Activated CD4-positive, CD25-positive, alpha-beta regulatory T cell treated with anti-CD3 and anti-CD28 coated beads, Interleukin-2, amount 50 U/mL, for 72 hours (primary cell): ENCODE measurements at places on chromosomes 4 and X.
A peak's percentile ranks its signal among the peaks of the same experiment; 100 is the strongest.

DNA sequence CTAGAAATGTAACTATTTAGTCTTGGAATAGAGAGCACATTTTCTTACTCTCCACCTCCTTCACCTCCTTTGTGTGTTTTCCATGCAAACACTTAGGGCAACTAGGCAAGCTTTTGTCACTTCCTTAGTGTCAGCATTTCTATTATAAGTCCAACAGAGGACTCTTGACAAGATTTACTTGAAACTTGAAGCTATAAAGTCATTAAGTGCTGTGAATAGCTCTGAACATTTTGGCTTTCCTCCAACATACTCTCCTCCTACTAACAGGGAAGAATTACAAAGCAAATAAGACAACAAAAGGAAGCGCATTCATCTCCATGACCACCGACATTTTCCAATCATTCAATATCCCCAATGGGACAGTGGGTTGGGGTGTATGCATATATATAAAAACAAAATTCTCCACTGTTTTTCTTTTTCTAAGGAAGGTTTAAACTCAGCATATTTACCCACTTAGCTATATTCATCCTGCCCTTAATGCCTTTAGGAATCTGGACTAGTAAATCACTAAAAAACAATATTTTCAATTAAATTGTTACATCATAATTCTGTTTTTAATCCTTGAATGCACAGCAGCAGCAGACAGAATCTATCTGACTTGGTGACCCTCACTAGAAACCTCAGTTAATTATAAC lies 264.6 kb downstream of the SNCA start:
- no peak for DNase-seq

DNA sequence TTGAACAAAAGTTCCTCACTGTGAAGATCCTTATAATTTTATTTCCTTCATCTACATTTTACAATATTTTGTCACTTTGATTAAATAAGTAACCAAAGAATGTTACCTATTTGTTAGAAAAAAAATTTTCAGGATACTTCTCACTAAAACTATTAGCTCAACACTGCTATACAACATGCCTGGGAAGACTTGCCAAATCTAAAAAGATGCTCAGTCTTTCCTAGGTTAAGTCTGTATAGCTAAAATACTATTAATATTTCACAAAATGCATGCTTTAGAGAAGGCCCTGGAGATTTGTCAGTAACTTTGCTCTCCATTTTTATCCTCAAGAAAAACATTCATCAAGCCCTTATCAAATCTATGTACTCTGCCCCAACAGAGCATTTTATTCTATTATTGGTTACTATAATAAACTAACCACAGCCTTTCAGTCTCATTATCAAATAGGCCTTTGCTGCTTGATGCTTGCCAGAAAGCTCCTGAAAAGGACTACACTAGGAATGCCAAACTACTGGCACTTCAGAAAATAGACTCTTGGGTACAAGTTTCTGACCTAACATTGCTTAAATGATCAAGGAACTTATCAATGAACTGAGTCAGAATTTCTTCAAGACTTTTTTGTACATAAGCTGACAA lies 17.7 kb downstream of the NEK1 start:
- DNase-seq: no peak

GRCh38 chr4:25367004-25367621 lies 9.9 kb upstream of the ANAPC4 start:
- DNase-seq: no peak

- no peak for DNase-seq
Measured at GRCh38 chr4:98794565-98795205, 134.2 kb downstream of the EIF4E start.

DNA sequence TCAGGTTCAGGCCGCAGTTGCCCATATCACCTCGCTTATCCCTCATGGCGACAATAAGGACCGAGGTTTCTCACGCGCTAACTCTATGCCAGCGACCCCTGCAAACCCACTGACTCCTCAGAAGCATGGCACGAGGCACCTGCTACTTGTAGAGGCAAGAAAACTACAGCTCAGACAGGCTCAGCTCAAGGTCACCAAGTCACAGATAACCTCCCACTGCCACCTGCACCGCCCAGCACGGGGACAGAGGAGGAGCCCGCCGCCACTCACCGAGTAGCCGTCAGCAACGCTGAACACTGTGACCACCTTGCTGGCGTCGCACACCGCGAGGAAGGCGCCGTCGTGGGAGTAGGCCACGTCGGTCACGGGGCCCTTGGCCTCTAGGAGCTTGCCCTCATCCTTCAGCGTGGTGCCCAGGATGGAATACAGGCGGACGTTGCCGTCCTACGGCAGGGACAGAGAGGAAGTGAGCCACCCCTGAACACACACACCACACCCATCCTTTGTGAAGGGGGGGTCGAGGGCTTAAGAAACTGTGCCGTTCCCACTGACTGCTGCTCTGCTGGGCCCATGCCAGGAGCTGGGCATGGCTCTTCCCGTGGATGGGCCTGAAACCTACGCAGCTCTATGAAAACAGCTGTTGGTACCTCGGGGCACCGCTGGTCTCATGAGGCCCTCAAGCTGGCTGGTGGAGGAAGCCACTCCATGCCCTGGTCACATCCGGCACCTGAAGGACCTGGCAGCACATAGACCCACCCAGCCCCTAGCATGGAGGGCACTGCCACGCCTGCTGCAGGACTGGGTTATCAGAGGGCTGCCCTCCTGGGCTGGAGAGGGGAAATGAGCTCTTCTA lies 38.9 kb downstream of the WDR1 start:
- DNase-seq: peak; percentile 30

DNA sequence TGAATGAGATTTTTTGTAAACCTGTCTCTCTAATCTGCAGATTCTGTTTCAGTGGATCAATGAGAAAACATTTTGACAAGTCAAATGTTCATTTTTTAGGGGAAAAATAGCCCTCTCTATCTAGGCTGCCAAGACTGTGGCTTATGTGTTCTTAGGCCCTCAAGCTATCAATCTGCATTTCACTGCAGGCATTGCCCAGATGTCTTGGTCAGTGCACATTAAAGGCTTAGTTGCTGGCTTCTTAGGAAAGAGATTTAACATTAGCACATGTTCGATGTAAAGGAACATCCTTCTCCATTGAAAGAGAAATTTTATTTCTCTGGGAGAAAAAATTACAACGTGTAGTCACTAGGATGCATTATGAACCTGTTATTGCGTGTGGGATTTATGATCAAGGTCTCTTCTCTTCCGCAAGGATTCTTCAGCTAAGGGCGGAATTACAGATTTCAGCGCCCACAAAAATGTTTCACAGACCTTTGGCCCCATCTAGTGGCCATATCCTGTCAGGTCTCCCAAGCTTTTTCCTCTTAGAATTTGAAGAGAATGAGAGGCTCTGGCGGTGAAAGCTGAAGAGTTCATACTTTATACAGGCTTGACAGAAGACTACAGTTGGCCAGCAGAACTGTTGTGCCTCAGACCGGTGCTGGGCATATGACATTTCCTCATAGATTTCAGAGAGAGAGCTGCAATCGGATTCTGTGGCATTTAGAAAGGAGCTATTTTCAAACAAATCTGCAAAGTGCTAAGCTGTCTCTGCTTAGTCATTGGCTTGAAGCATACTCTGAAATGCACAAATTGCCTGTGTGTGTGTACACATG lies 144.6 kb upstream of the NOCT start:
- DNase-seq: peak; percentile 38

DNA sequence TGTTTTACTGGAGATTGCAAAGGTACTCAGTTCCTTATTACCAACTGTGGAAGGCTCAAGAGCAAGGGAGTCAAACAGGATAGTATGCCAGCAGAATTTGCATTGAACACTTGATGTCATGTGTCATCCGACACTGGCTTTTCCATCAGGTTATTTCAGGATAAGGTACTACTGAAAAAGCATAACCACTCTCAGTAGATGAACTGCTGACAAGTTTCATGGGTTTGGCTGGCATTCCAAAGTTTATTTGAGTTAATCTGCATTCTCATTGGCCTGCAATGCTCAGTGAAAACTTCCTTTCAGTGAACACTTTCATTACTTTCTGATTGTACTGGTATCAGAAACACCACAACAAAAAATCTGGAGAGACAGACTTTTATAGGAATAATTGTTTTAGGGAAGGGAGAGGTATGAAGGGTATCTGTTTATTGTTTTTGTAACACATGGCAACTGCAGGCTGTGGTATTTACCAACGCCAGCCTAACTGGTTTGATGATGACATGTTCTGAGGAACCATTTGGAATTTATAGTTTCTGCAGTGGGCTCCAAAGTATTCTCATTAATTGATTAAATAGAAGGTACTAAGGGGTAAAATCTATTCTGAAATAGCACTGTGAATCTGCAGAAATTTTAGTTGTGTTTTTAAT lies 345.7 kb upstream of the NR3C2 start:
- no peak for DNase-seq

DNA sequence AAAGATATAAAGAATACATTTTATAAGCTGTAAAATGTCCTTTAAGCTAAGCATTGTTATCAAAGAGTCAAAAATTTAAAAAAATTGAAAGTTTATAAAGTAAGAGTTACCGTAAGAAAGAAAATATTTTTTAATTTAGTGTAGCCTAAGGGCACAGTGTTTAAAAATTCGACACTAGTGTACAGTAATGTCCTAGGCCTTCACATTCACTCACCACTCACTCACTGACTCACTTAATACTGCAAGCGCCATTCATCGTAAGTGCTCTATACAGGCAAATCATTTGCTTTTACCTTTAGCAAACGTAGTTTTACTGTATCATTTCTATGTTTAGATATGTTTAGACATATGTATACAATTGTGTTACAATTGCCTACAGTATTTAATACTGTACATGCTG lies 20.2 kb downstream of the GLRA3 start:
- no peak for DNase-seq

- no peak for DNase-seq
Measured at GRCh38 chrX:11108253-11108941, 2.7 kb upstream of the HCCS start.

- DNase-seq: no peak
Measured at GRCh38 chr4:151355155-151355554, 29.8 kb upstream of the SH3D19 start.

DNA sequence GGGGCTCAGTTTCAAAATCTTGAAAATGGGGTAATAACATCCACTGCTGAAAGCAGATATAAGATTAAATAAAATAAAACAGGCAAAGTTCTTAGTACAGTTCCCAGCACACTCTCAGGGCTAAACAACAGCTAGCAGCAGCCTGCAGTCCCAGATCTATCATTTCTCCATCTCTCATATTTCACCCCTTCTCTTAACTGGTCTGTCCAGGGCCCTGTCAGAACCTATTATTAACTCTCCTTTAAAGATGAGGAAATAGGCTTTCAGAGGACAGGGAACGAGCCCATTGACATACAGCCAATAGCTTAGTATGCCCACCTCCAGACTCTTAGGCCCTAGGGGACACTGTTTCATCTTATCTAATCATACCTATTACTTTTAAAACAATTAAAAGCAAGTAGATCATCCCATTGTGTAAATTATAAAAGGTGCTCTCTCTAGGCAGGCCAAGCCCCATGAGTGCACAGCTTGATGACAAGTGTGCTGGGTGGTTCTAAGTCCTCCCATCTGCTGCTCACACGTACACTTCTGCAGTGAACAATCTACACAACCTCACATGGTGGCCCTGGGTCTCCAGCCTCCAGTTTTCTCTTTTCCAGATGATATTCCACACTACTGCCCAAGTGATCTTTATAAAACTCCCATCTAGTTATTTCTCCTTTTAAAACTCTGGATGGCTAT lies 119.0 kb downstream of the APBB2 start:
- no peak for DNase-seq

GRCh38 chr4:11876104-11876503 lies 447.4 kb upstream of the HS3ST1 start:
- no peak for DNase-seq

DNA sequence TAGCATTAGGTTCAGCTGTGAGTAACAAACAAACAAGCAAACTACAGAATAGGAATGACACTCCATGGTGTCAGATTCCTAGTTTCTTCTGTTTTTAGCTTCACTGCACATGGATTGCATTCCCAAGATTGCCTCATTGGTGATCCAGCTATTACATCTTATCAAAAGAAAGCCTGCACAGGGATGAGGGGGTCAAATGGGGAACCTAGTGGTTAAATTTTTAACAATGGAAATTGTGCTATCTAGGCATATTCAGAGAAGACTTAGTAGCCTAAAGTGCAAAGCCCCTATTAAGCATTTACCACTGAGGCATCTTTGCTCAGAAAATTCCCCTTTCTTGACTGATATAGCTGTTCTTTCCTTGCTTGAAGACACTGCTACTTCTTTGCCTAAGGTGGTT lies 3.9 kb upstream of the TTC29 start:
- no peak for DNase-seq

DNA sequence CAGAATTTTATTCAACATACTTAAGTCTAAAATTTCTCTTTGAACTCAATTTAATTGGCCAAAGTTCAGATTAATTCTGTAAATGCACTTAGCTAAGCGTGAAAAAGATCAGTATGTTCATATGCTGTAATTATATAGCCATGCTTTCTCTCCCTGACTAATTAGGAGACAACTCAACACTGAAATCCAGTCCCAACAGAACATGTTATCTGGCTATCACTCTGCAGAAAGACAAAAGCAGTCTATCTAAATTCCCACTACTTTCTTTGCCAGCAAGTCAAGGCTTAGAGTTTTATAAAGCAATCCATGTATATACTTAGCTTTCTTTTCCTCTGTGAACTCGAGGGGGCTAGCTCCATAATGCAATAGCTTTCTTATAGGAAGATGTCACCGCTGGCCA lies 16.0 kb upstream of the USP46 start:
- DNase-seq: no peak

DNA sequence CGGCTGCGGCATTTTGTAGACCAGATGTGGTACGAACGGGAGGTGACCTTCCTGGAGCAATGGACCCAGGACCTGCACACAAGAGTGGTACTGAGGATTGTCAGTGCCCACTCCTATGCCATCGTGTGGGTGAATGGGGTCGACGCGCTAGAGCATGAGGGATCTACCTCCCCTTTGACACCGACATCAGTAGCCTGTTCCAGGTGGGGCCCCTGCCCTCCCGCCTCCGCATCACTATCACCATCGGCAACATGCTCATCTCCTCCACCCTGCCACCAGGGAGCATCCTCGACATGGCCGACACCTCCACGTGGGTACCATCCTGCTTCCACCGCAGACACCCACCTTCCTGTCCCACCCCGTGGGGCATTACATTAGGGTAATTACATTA lies 46.2 kb downstream of the SMARCA5 start:
- no peak for DNase-seq

DNA sequence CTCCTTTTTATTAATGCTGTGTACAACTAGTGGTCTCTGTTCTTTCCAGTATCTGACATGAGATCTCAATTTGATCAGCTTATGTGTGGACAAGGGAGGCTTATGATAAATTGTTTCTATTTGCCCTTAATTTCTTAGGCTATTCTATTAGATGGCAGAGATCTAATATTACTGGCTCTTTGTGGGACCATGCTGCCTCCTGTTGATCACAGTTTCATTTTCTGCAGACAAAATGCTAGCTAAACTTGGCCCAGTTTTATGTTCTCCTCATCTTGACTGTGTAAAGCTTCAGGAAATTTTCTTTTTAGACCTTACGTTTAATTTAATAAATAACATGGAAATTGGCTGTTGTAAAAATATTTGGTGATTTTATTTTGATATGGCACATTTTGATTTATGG lies 627.1 kb upstream of the AADAT start:
- no peak for DNase-seq

DNA sequence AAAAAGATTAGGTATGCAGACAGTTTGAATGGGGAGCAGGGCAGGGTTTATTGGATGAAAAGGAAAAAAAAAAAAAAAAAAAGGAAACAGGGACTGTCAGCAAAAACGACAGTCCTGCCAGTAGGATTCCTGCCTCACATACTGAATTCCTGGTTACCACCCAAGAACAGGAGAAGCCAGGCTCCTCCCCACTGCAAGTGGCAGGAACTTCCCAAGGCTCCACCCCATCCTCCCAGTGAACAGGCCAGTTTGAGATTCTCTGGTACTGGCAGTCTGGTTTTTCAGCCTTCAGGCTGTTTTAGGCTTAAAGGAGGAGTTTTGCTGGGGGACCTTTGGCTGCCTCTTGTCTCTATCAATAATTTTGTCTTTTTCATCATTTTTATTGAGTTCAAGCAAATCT lies 360.0 kb upstream of the CXorf51A start:
- DNase-seq: no peak
